ENCODE measurements at places on chromosomes 6 and 20.

GRCh38 chr6:56849896-56850295, 105.0 kb upstream of the BEND6 start:
- no peak for DNase-seq

DNA sequence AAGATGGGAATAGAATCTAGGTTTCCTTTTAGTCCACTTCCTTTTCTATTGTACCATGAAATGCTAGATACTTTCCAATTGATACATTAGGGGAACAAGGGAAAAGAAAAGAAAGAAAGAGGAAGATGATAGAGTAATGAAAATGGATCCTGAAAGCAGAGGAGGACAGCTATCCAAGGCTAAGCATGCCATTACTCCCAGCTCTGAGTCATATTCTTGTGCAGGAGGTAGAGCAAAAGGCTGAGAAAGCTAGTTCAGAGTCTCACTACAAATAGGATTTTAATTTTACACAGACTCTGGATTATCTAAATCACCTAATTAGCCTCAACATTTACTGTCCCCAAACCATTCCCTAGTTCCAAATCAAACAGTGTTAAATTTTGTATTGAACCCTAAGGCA, 23.6 kb downstream of the RWDD2A start:
- no peak for DNase-seq

- no peak for DNase-seq
These were observed 92.1 kb upstream of the EMILIN3 start for GRCh38 chr20:41458761-41459160.

GRCh38 chr6:115717062-115717461, 343.6 kb downstream of the FRK start:
- no peak for DNase-seq

GRCh38 chr6:5085648-5086293, 630 bp downstream of the PPP1R3G start:
- DNase-seq = peak; percentile 33

- DNase-seq = no peak
These were observed 255.1 kb upstream of the JAG1 start for GRCh38 chr20:10928841-10929421.

GRCh38 chr20:36775196-36775595, 1.6 kb upstream of the DSN1 start:
- no peak for DNase-seq

GRCh38 chr20:38725931-38726803, 1.9 kb downstream of the SLC32A1 start:
- DNase-seq = peak; percentile 47

GRCh38 chr6:47064274-47064673, 22.1 kb upstream of the ADGRF1 start:
- DNase-seq = no peak

DNA sequence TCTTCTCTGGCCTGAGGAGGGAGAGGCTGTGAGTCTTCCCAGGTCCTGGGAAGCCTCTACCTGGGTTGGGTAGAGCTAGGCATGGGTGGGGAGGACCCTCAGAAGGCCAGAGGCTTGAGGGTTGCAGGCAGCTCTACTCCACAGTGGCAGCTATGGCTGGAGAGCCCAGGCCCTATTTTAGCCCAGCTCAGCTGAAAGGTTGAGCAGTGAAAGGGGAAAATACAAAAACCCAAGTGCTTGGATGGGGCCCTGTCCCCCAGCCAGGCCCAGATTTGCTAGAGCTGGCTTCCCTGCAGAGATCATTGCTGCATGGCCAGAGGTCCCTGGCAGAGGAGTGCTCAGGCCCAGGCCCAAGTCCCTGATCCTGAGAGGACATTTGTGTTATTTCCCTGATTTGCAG, 45.7 kb downstream of the SUN5 start:
- no peak for DNase-seq

- no peak for DNase-seq
These were observed 578.7 kb downstream of the MAFB start for GRCh38 chr20:40110311-40110831.

GRCh38 chr6:3368685-3369084, 88.2 kb downstream of the SLC22A23 start:
- no peak for DNase-seq

DNA sequence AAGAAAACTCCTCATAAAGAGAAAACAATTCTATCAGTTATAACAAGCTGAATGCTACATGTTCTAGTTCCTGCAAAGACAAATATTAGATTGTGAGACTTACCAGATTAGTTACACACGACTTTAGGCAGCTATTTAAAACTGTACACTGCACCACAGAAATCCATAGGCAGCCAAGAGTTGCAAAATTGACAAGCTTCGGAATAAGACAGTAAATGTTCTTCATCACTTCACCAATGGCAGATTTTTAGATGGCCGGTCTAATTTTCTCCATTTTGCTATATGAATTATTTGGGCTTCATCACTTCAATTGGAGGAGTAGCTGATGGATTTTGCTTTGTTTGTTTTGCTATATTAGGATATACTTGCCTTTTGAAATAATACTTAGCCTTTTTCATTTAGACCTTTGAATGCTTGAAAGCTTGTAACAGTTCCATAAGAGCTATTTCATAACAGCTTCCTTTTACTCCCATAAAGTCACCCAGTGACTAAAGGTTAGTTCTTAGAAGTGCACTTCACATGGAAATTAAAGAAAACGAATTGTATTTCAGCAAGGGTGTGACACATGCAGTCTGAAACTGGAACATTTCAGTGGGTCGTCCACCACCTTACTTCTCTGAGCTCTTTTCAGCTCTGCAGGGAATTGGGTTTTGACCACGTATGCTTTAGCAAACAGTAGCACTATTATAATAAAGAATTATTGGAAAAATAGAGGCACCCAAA, at the start of gene ROS1:
Gene ROS1, minus strand, starts transcription at position 512 of the 723 bp plus-strand sequence. Its CDS starts 286 bp downstream, at position 226.
- no peak for DNase-seq

GRCh38 chr6:21151119-21151518, 442.4 kb upstream of the SOX4 start:
- DNase-seq = no peak

DNA sequence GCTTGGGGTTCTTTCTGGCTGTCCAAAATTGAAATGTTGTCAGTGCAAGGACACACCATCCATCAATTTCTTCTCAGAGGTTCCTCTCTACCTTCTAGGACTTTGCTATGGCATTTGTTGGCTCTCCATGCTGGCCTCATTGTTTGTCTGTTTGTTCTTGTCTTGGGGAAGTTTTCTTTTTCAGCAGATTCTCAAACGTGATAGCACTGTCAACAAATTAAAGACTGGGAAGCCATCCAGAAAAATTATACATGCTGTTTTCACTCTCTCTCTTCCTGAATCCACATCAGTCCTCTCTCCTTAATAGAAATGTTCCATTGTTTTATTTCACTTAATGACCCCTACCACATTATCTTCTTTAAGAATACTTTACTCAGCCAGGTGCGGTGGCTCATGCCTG, 130.4 kb downstream of the PCSK2 start:
- DNase-seq = no peak

DNA sequence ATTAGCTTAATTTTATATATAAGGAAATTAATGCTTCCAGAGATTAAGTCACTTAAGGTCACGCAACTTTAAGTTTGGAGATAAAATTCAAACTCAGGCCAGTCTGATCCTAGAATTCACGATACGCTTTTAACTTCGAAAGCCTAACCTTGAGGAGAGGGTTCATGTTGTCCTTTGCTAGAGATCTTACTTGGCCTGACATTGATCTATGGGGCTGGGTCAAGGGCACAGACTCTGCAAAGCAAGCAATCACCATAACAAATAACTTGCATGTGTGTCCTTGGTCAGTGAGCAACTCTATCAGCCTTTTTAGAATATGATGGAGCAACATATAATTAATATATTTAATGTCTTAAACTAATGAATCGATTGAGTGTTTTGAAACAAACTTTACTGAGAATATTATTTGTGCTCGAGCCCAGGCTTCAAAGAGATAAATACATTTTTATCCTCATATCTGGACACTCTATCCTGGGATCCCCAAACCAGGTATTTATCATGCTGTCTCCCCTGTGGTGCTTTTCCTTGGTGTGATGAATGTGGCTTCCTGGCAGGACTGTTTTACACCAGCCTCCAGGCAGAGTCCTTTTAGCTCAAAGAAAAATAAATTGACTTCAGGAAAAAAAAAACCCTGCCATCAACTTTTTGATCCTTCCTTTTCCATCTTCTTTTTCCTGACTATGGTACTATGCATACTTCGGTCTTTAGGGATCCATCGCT, 29.1 kb downstream of the RPS12 start:
- no peak for DNase-seq

- DNase-seq = no peak
These were observed 39.1 kb downstream of the ADGRF5 start for GRCh38 chr6:46882645-46883044.

DNA sequence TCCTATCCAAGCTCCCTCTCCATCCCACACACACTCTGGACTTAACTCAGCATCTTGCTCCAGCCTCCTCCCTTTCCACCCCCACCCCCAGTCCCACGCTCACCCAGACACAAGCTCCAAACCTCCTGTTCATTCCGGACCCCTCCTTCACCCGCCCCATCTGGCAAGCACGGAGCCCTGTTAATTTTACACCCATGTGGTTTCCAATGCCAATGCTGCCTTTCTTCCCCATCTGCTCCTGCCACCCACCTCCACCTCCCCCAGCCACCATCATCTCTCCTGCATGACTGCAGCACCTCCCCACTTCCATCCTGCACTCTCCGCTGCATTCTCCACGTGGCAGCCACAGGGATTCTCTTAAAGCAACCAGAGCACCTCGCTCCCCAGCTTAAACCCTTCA, 9.9 kb upstream of the CDK5RAP1 start:
- no peak for DNase-seq

GRCh38 chr6:156955494-156956183, 178.5 kb downstream of the ARID1B start:
- no peak for DNase-seq

DNA sequence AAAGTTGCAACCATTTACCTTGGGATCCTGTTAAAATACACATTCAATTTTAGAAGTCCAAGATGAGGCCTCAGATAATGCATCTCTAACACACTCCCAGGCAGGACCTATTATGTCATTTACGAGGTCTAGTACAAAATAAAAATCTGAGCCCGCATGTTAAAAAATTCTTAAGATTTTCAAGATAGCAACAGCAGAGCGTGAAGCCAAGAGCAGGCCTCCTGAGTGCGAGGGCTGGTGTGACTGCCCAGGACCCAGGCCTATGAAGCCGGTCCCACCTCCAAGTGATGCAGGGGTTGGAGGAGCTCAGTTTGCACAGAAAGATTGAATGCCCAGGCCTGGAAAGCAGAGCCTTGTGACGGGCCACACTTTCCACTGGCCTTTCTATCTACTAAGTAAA, 211.1 kb upstream of the KCNQ5 start:
- DNase-seq = no peak

GRCh38 chr6:642805-643204, 14.1 kb downstream of the HUS1B start:
- DNase-seq = no peak

DNA sequence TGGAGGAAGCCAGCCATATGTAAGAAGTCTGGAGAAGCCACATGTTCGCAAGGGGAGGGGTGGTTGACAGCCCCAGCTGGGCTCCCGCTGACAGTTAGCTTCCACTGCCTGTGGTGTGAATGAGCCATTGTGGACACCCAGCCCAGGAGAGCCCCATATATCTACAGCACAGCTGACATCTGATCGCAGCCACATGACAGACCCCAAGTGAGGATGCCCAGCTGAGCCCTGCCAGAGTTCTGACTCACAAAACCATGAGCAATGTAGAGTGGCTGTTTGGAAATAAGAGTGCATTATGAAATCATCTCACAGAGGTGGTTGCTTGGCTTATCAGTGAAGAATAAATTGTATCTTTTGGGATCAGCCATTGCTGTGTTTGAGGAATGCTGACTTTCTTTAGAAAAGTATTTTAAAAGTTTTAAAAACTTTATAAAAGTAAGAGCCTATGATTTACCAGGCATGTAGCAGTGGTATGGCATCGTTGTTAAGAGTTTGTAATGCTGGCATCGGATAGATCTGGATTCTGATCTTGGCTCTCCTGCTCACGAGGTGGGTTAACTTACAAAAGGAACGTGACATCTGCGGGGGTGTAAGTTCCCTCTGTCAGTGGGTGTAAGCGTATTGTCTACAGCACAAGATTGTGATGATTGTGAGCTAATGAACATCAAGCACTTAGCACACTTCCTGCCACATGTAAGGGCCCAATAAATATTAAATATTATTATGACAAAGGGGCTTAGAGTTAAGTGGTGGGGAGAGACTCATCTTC, 24.1 kb downstream of the CFAP61 start:
- DNase-seq = no peak

Measured in germinal center (tissue), 1 donor.